ENCODE measurements at places on chromosomes 7 and 10. TPM values are rescaled to one million over a fixed set of nuclear protein-coding genes. Genes with fewer than 3 reads are reported as not detected.

Gene ASB10
- not detected for total RNA-seq

DNA sequence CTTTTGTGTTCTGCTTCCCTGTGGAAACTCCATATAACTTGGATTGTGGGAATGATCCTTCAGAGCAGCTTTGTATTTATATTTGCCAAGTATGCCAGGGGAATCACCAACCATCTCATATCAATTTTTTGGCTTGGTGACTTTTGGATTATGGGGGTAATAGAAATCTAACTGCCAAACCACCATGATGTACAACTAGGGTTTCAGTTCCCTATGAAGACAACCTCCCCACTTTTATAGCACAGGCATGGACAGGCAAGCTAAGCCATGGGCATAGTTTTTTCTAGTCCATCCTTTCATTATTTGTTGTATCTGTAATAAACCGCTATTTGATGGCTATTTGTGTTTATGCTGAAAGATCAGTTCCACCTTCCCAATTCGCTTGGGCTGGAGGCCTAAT is 17.7 kb downstream of the NPY start:
- H3K27ac ChIP-seq = no peak overlapping the region
- peaks cover 6% of the 10 kb centered on the region for H3K4me1 ChIP-seq
- H3K27me3 ChIP-seq = no peaks in the 10 kb centered on the region
- H3K4me3 ChIP-seq = no peak overlapping the region
- no peaks in the 10 kb centered on the region for H3K36me3 ChIP-seq

Gene TAS2R60
- total RNA-seq = not detected

GRCh38 chr7:48741545-48741944 is 182.8 kb upstream of the CDC14C start:
- H3K27ac ChIP-seq = no peak overlapping the region
- DNase-seq = no peak
- H3K27me3 ChIP-seq = peaks cover 2% of the 10 kb centered on the region
- peaks cover 3% of the 10 kb centered on the region for H3K36me3 ChIP-seq
- no peak overlapping the region for H3K4me3 ChIP-seq

Gene CAV1
- total RNA-seq = 48.2 TPM

Gene GDF2
- not detected for total RNA-seq

Gene MEOX2
- total RNA-seq = 0.10 TPM

DNA sequence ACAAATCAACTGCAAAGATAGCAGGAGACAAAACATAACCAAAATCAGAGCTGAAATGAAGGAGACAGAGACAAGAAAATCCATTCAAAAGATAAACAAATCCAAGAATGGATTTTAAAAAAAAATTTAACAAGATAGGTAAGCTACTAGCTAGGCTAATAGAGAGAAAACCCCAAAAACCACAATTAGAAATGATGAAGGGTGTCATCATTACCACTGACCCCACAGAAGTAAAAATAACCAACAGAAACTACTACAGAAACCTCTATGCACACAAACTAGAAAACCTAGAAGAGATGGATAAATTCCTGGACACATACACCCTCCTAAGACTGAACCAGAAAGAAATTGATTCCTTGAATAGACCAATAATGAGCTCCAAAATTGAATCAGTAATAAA is 117.6 kb downstream of the DNAJC1 start:
- no peak overlapping the region for H3K4me3 ChIP-seq
- H3K27ac ChIP-seq = no peak overlapping the region
- H3K4me1 ChIP-seq = no peaks in the 10 kb centered on the region

Gene TWIST1
- 2.4 TPM for total RNA-seq

GRCh38 chr7:82183634-82184033 is 259.9 kb downstream of the CACNA2D1 start:
- no peak overlapping the region for H3K4me3 ChIP-seq
- no peak overlapping the region for H3K27ac ChIP-seq
- H3K4me1 ChIP-seq = no peaks in the 10 kb centered on the region
- DNase-seq = no peak
- no peaks in the 10 kb centered on the region for H3K36me3 ChIP-seq

- H3K4me3 ChIP-seq = no peak overlapping the region
- H3K27ac ChIP-seq = no peak overlapping the region
- peaks cover 12% of the 10 kb centered on the region for H3K36me3 ChIP-seq
- H3K27me3 ChIP-seq = peaks cover 4% of the 10 kb centered on the region
- no peaks in the 10 kb centered on the region for H3K4me1 ChIP-seq
- DNase-seq = no peak
These were observed 435.5 kb downstream of the TCERG1L start for GRCh38 chr10:130875897-130876472.

- no peak overlapping the region for H3K4me3 ChIP-seq
- peaks cover 5% of the 10 kb centered on the region for H3K4me1 ChIP-seq
- H3K36me3 ChIP-seq = no peaks in the 10 kb centered on the region
- no peak for DNase-seq
- peaks cover 4% of the 10 kb centered on the region for H3K27me3 ChIP-seq
These were observed 472.6 kb downstream of the PLXNA4 start for GRCh38 chr7:132103718-132104117.

Gene DMBT1
- total RNA-seq = 0.49 TPM

Measured in endothelial cell (in vitro differentiated cells).